ENCODE measurements at places on chromosomes 1 and 21.

- peak; percentile 36 for DNase-seq
Measured at GRCh38 chr1:221148660-221149059, 269.4 kb downstream of the HLX start.

DNA sequence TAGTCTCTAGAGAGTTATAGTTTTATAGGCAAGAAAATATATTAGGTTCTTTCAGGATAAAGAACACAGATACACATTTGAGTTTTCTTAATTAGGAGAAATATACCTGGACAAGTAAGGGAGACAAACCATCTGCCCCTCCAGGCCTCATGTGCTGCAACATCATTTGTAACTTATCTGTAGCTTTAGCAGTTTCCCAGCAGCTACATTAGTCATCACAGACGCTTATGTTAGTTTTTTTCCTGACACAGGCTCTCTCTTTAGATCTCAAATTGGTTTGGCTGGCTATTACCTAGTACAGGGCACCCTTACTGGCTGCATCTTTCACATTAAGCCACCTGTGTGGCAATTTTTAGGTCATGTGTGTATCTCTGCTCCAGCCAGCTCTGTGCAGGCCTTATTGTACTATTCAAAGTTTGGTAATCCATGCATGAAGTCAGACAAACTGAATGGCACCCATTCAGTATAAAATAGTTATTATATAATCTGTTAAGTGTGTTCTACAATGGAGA, 25.9 kb downstream of the GNPAT start:
- no peak for DNase-seq

DNA sequence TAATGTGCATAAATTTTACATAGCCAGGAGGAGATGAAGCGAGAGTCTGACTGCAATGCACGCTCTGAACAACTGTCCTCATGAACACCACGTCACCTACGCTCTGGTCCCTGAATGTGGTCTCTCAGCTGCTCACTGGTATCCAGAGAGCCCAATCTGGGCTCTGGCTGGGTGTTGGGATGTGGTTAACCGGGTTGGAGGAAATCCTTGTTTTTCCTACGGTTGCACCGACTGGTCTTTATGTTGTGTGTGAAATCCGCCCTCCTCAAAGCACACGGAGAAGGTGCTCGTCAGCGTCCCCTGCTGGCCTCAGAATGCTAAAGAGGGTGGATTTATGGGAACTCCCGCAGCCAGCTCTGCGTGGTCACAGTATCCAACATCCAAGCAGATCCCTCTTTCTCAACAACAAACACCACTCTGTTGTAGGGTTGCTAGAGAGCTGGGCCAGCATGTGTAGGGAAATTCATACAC, 51.8 kb upstream of the FAM89A start:
- no peak for DNase-seq

GRCh38 chr1:205604059-205604458, 27.8 kb downstream of the ELK4 start:
- no peak for DNase-seq

- no peak for DNase-seq
Measured at GRCh38 chr1:39969048-39969447, 14.1 kb downstream of the MFSD2A start.

DNA sequence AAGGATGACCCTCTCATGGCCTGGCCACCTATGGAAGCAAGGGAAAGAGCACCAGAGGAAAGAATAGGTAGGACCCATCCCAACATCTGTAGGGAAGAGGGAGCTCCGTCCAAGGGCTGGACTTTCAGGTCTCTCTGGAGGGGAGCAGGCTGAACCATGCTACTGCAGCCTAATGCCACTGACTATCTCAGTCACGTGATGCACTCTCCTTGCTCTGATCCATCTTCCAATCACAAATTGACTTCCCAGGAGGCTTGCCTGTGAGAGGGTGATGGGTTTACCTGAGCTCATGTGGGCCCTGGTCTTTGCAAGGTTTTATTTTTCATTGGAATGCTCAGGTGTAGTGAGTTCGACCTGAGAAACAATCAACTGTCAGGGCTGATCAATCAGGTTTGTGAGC, 128.8 kb downstream of the CACNA1E start:
- no peak for DNase-seq

- DNase-seq: peak; percentile 59
Measured at GRCh38 chr1:30778154-30778978, 20.8 kb upstream of the LAPTM5 start.

DNA sequence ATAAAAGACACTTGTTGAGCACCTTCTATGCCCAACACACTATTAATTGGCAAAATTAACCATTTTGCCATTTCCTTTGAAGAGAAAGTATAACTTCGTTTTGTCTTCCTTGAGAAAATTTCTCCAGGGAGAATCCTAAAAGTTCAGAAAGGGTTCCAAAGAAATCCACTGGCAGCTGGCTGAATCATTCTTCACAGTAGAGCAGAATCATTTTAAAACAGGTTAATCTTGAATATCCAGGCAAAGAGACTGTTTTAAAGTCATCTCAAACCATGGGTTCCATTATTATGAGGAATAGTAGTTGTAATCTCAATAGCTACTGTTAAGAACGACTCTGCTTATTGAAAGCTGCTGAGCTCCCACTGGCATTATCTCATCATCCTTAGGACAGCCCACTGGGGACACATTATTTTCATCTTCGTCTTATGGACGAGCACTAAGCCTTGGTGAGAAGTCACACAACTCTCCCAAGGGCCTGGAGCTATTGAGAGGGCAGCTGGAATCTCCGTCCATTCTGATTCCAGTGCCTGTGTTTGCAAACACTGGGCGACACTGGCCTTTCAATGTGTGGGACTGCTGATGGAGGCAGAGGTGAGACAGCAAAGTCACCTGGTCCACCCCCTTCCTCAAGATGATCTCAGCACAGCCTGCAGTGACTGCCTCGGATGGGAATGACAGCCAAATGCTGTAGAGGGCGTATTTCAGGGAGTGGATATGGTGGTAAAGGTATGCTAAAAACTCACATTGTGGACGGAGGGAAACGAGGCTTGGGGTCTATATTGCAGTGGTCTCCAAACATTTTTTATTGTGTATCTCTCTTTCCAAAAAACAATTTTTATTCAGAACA, 15.3 kb upstream of the PGBD5 start:
- no peak for DNase-seq
